ENCODE measurements at places on chromosomes 1 and 21. TPM values are rescaled to one million over a fixed set of nuclear protein-coding genes. Genes with fewer than 3 reads are reported as not detected.

The SLC35F3 gene
- total RNA-seq = 16.8 TPM

- no peaks in the 10 kb centered on the region for H3K36me3 ChIP-seq
- no peak overlapping the region for H3K27ac ChIP-seq
- peaks cover 4% of the 10 kb centered on the region for H3K27me3 ChIP-seq
- H3K4me1 ChIP-seq = peaks cover 2% of the 10 kb centered on the region
Observed at GRCh38 chr21:37551993-37552355, 185.4 kb downstream of the DYRK1A start.

DNA sequence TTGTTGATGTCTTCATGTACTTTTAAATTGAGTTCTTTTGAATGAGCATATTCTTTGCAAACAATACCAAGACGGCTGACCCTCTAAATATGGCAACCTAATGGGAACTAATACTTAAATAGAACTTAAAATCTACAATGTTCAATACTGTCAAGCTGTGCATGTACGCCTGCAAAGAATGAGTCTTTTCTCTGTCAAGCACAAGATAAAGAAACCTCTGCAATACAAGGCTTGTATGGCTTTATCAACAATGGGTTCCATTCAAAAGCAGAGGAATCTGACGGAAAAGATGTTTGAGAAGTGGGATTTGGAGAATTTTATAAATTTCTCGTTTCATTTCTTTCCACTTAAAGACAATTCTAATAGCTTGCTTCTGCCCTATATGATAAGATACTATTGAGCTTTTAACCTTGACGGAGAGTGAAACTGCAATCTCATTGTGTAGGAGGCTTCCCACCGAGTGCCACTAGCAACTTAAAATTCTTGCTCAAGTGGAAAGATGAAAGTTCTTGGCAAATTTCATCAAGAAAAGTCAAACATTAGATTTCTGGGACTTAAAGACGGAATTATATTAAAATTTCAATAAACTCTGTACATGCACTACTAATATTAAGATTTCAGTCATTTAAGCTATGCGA lies 119.8 kb downstream of the RGS21 start:
- H3K4me1 ChIP-seq = peaks cover 2% of the 10 kb centered on the region
- peaks cover 7% of the 10 kb centered on the region for H3K27me3 ChIP-seq
- H3K27ac ChIP-seq = no peak overlapping the region
- DNase-seq = no peak
- no peak overlapping the region for H3K4me3 ChIP-seq

The HEYL gene
- not detected for total RNA-seq
